ENCODE measurements at places on chromosomes 2 and 18.

DNA sequence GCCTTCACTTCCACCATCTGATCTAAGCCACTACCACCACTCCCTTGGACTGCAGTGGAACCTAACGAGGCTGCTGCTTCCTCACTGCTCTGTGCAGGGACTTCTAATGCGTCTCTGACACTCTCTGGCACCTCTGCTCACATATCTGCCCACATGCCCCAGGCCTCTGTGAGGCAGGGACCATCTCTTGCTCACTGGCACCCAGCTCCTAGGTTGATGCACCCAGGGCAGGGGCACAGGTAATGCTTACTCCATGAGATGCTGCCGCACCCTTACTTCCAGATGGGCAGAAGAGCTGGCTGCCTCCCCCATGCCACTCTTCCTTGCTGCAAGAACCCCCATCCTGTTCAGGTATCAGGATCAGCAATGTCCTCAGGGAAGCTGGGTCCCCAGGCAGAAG is 294.0 kb upstream of the HS6ST1 start:
- DNase-seq, result no peak

- no peak for DNase-seq
These were observed 41.3 kb upstream of the KCNE4 start for GRCh38 chr2:223010641-223011040.

- DNase-seq, result no peak
These were observed 24.6 kb downstream of the CDH2 start for GRCh38 chr18:28152354-28152753.

GRCh38 chr18:60466677-60467076 is 94.1 kb upstream of the MC4R start:
- DNase-seq, result no peak

- no peak for DNase-seq
These were observed 50.0 kb upstream of the PAPOLG start for GRCh38 chr2:60706021-60706420.

GRCh38 chr2:30217644-30218337 is 13.5 kb upstream of the LBH start:
- DNase-seq, result no peak

GRCh38 chr2:234405462-234405861 is 91.4 kb downstream of the ARL4C start:
- no peak for DNase-seq

DNA sequence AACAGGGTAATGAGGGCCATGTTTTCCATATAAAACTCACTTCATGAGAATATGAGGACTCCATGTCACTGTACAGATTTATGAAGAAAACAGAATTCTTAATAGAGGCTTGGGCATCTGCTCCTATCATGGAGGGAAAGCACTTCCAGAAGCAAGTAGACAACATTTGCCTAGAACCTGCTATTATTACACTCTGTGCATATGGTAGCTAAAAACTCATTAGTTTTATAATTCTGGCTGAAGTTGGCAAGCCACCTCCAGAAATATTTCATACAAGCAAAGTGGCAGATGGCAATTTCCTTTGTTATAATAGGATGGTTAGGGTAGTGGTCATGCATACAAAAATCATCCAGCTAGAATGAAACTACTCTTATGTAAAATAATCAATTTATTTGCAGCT is 65.8 kb upstream of the TLK1 start:
- no peak for DNase-seq

DNA sequence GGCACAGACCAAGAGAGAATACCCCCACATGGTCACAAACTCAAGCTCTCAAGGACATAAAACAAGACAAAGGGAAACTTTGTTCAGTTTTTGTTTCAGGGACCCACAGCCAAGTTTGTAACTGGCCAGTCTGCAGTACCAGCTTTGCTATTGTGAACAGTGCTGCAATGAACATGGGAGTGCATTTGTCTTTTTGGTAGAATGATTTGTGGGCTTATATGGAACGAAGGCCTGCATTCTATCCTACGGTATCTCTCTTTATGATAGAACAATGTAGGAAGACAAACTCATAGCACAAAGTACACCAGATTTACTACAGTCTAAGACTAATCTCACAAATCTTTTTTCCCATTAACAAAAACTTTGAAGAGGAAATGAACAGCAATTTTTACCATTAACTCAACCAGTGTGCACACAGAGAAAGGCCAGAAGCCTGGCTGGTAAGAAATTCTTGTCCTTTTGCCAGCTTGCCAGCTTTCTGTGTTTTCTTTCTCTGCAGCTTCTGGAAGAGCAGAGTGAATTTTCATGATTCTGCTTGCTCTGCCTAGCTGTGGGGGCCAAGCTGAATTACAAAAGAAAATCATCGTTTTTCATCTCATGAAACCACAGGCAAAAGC is 37.1 kb upstream of the FEZ2 start:
- DNase-seq, result no peak

DNA sequence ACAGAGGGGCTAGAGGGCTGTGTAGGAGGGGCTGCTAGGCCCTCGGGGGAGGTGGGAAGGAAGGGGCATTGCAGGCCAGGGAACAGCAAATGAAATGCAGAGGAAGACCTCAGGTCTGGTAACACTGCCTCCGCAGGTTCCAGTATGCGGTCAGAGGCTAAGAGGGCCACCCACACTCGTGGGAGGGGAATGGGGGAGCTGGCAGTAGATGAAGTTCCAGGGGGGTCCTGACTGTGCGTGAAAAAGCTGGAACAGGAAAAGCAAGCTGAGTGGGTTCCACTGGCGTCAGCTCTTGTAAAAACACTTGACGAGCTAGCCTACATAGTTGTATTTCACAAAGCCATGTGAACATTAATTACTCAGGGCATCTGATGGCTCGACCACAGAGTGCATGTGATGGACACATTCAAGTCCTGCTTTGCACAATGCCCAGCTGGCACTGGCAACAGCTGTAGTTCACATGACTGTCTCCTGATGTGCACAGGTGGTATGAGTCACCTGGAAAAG is 29.0 kb upstream of the PTPN4 start:
- no peak for DNase-seq

DNA sequence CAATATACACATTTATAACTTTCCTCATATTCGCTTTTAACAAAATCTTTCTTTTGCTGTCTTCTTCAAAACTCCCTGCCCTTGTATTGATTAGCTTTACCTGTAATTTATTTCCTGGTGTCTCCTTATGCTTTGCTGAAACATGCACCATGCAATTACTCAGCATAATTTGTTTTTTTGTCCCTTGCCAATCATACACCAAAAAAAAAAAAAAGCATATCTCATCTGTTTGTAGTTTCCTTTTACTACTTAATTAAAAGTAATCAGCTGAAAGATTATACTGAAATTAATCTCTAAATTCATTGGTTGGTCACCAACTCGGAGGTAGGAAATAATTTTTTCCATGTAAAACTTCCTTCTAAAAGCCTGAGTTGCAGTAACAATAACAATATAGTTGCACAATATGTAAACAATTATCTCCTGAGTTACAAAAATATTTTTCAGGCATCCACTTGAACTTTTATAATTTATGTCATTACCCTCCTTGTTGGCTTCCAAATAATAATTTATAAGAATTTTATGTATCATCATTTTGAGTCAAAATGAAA is 53.0 kb upstream of the ROCK1 start:
- no peak for DNase-seq

- no peak for DNase-seq
These were observed 36.8 kb downstream of the COL4A4 start for GRCh38 chr2:227127201-227127600.

GRCh38 chr18:49617865-49618264 is 56.0 kb downstream of the LIPG start:
- DNase-seq, result no peak

GRCh38 chr2:38178556-38179419 is 102.8 kb upstream of the CYP1B1 start:
- no peak for DNase-seq

- no peak for DNase-seq
These were observed 2.2 kb upstream of the INPP4A start for GRCh38 chr2:98442488-98442887.

Measured in cortex of kidney (tissue), 1 donor.